HT-29 (cell line): ENCODE measurements at places on chromosomes 3 and 15. TPM values are rescaled to one million over a fixed set of nuclear protein-coding genes. Genes with fewer than 3 reads are reported as not detected.

Gene RETNLB
- total RNA-seq = 0.16 and 2.2 TPM in 2 replicates

Gene DPPA4
- total RNA-seq = not detected in 2 replicates

Gene ACP3
- total RNA-seq = 2.8 and 4.0 TPM in 2 replicates

Gene GOLGA6B
- not detected in 2 replicates for total RNA-seq

Gene ARGFX
- total RNA-seq = not detected in 2 replicates

Gene FRMD5
- total RNA-seq = 4.3 and 5.8 TPM in 2 replicates

Gene ERC2
- not detected in 2 replicates for total RNA-seq

Gene RBP2
- total RNA-seq = not detected in 2 replicates

Gene ADGRG7
- 0.08 and 0.13 TPM in 2 replicates for total RNA-seq

Gene INKA1
- 0.15 TPM in 1 of 2 replicates, not detected in the other for total RNA-seq

Gene CACNA2D3
- not detected in 2 replicates for total RNA-seq

Gene UPK1B
- not detected in 2 replicates for total RNA-seq

Gene LSAMP
- total RNA-seq = not detected in 2 replicates

Gene SH2D7
- 0.05 TPM in 1 of 2 replicates, not detected in the other for total RNA-seq

Gene NR2E3
- 0.13 and 0.46 TPM in 2 replicates for total RNA-seq

Gene PROK2
- total RNA-seq = not detected in 2 replicates

Gene AGBL1
- not detected in 2 replicates for total RNA-seq

Gene CAND2
- total RNA-seq = not detected in 2 replicates

Gene FHIT
- total RNA-seq = not detected in 2 replicates

Gene TM4SF4
- total RNA-seq = 903 and 981 TPM in 2 replicates

Gene SCG3
- not detected in 2 replicates for total RNA-seq

Gene RASL12
- not detected in 2 replicates for total RNA-seq

Gene MYRIP
- 0.03 and 0.08 TPM in 2 replicates for total RNA-seq

Gene EFL1
- 15.1 and 15.5 TPM in 2 replicates for total RNA-seq

Gene TMEM207
- not detected in 2 replicates for total RNA-seq

Gene SNAPC5
- 27.9 and 32.3 TPM in 2 replicates for total RNA-seq

Gene TTC21A
- total RNA-seq = 1.6 and 2.1 TPM in 2 replicates

Gene FAM162A
- total RNA-seq = 40.5 and 43.3 TPM in 2 replicates

Gene MRPL46
- total RNA-seq = 33.7 and 47.3 TPM in 2 replicates

Gene NMNAT3
- total RNA-seq = 0.42 and 0.46 TPM in 2 replicates

Gene GLT8D1
- total RNA-seq = 30.0 and 34.4 TPM in 2 replicates

Gene LRTM1
- total RNA-seq = not detected in 2 replicates

Gene ADIPOQ
- total RNA-seq = not detected in 2 replicates

Gene GADL1
- not detected in 2 replicates for total RNA-seq

Gene FGF7
- not detected in 2 replicates for total RNA-seq

Gene ZNF502
- 0.23 and 0.79 TPM in 2 replicates for total RNA-seq

Gene VEPH1
- total RNA-seq = not detected in 2 replicates

Gene NMB
- total RNA-seq = 96.2 and 97.9 TPM in 2 replicates

Gene USF3
- 8.1 and 10.1 TPM in 2 replicates for total RNA-seq

Gene ITGA11
- total RNA-seq = not detected in 2 replicates
